ENCODE measurements at places on chromosomes 4 and X.

GRCh38 chr4:174713181-174713580 lies 115.9 kb downstream of the GLRA3 start:
- no peak for DNase-seq

- DNase-seq = no peak
Observed at GRCh38 chrX:49767236-49767635, 61.9 kb upstream of the PAGE4 start.

DNA sequence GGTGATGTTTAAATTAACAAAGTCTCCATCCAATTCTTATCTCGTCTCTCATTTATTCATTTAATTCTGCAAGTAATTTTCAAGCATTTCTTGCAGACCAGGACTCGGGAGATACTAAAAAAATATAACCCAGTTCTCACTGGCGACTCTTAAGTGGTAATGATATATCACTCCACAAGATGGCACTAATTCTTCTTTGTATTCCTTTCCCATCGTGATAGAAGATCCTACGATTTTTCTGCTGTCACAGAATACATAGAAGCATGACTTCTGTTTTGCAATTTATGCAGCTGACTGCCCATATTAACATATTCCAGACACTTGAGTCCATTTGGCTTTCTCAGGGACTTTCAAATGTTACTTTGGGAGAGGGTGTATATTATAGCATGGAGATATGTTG lies 64.0 kb upstream of the FGF13 start:
- DNase-seq = no peak

DNA sequence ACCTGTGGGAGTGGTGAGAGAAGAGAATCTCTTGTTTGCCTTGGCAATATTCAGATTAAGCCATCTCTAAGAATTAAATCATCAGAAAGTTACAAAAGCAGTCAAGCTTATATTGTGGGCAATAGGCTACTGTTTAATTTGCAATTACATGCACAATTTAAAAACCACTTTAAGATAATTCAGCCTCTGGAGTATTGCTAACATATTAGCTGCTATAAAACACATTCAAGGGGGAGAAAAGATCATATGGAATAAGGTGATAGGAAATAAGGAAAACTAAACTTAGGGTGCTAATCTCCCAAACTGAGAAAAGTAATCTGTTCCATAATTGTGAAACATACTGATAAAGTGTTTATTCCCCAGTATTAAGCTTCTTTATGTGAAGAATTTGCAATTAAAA lies 103.9 kb downstream of the ARAP2 start:
- DNase-seq = no peak

- no peak for DNase-seq
Observed at GRCh38 chr4:107083-107443, 17.2 kb upstream of the ZNF718 start.

DNA sequence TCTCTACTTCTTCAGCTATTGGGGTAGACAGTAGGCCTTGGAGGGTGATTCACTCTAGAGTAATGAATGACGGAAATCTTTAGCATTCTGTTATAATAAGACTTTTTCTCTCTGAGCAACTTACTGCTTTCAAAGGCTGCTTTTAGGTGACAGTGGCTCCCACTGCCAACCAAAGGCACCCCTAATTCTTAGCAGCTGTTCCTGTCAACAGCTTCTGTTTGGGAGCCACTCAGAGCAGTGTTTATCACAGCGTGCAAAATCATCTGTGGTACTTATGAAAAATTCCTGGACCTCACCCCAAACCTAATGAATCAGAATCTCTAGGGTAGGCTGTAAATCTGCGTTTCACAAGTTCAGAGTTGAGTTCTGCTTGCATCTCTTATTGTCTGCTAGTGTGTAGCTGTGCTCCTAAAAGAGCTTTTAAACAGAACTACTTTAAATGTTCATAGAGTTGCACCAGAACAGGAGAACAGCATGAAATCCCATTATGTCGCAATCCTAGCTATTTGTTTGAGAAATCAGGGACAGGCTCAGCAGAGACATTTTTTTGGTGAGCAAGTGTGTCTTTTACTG lies 52.8 kb upstream of the POU4F2 start:
- no peak for DNase-seq
